H1 (cell line): ENCODE measurements at places on chromosomes 11 and 22.

DNA sequence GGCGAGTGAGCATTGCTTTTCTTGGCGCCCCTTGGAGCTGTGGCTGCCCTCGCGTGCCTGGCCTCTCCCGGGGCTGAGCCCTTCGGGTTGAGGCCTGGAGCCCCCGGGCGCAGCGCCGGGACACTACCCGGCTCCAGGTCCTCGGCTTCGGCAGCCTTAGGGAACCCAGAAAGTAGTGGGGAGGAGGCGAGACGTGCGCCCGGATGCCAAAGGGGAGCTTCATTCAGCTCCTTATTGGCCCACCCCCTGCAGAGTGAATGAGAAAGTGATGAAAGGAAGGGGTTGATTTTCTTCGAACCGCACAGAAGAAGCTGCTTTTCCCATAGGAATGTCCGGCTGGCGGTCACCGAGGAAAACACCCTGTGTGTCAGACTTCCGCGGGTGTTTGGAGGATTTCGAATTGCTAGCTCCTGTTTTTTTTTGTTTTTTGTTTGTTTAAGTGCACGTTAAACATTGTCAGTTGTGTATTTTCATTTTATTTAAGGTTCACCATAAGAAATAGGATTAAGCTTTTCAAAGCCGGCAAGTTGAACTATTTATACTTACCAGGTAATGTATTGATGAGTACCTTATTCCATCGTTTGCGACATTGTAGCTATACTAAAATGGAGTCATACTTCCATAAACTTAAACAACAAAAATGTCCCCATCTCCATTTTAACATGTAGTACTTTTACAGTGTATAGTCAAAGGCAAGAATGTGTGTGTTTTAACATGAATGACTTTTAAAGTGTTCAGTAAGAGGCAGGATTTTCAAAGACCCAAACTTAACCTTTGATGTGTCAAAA is 841 bp upstream of the EIF4G2 start:
- peak overlapping the region; percentile 91 for H3K27ac ChIP-seq
- DNase-seq, result peak; percentile 80
- H3K27me3 ChIP-seq, result no peaks in the 10 kb centered on the region
- H3K36me3 ChIP-seq, result peaks cover 21% of the 10 kb centered on the region
- peak overlapping the region; percentile 97 for H3K4me3 ChIP-seq

DNA sequence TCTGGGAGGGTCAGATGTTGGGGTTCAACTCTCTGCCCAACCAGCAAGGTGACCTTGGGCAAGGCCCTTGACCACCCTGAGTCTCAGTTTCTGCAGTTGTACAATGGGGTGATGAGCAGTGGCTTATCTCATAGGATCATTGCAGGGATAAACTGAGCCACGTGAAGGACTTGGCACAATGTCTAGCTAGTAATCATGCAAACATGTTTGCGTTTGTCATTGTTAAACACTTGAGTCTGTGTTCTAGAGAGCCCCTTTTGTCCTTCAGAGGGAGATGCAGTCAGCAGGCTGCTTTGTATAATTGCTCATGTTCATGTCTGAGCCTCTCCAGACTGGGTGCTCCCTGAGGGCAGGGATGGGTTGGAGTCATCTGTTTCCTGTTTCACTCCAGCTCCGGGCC is 15.8 kb downstream of the CD82 start:
- no peaks in the 10 kb centered on the region for H3K27me3 ChIP-seq
- no peak overlapping the region for H3K4me3 ChIP-seq
- H3K27ac ChIP-seq, result no peak overlapping the region
- no peak for DNase-seq

DNA sequence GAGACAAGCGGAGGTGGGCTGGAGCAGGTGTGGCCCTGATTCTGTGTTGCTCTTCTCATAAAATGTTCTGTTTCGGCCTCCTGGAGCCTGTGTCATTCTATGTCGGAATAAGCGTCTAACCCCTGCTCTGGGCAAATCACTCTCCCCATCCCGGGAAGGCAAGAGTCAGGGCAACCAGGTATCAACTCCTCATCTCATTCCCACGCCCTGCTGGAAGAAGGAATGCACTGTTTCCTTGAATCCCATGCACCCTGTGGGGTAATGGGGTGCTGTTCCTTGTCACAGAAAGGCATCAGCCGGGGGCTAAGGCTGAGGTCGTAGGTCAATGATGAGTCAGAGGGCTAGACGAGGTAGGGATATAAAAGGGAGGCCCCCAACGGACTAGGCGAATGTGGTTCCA is 2.6 kb downstream of the FAM180B start:
- no peak for DNase-seq
- peaks cover 18% of the 10 kb centered on the region for H3K27me3 ChIP-seq
- H3K4me3 ChIP-seq, result no peak overlapping the region
- H3K27ac ChIP-seq, result no peak overlapping the region
- peaks cover 4% of the 10 kb centered on the region for H3K36me3 ChIP-seq

GRCh38 chr11:34339149-34340064 is 18.4 kb downstream of the ABTB2 start:
- H3K4me3 ChIP-seq, result no peak overlapping the region
- H3K27me3 ChIP-seq, result no peaks in the 10 kb centered on the region
- no peaks in the 10 kb centered on the region for H3K36me3 ChIP-seq
- H3K4me1 ChIP-seq, result no peaks in the 10 kb centered on the region
- no peak for DNase-seq

DNA sequence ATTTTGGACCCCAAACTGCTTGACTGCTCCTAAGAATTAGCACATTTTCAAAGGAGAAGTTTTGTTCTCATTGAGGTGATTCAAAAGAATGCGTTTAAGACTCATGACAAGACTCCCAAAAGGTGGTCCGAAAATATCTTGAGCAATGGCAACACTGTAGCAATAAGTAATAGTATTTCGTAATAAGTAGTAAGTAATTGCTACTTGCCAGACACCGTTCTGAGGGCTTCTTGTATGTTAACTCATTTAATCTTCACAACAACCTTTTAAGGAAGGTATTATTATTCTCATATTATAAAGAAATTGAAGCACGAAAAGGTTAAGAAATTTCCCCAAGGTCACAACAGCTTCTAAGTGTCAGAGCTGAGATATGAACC is 184.0 kb upstream of the SORL1-AS1 start:
- H3K27me3 ChIP-seq, result no peaks in the 10 kb centered on the region
- no peak overlapping the region for H3K4me3 ChIP-seq
- H3K4me1 ChIP-seq, result peaks cover 3% of the 10 kb centered on the region; the same call in 1 of the 2 replicates
- H3K27ac ChIP-seq, result no peak overlapping the region
- H3K36me3 ChIP-seq, result peaks cover 3% of the 10 kb centered on the region; the same call in 1 of the 2 replicates

DNA sequence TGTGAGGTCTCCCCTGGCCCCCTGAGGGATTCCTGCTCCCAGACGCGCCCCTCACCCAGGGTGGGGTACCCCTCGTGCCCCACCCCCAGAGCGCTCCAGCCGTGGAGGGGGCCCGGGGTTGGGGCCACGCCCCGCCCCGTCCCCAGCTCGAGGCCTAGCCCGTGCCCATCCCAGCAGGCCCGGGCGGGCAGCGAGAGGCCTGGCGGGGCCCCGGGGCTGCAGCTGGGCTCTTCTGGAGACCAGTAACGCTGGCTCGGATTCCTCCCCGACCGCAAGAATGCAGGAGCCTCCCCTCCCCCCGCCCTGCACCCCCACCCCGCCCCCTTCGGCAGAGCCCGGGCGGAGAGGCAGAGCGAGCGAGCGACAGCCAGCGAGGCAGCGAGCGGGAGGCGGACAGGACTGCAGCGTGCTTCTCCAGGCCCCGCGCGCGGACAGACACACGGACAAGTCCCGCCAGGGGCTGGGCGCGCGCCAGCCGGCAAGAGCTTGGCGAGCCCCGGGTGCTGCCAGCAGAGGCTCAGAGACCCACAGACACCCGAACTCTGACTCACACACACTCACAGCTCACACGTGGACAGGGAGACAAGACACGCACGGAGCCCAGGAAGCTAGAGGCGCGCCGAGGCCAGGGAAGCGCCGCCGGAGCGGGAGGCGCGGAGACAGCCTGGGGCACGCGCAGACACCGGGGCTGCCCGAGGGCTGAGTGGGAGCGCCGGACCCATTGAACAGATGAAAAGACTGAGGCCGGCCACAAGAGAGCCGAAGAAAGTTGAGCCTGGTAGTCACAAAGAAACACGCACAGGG is 15.2 kb downstream of the BCL9L start:
- peak overlapping the region; percentile 87 for H3K27ac ChIP-seq
- H3K4me3 ChIP-seq, result peak overlapping the region; percentile 47
- no peak for DNase-seq
